ENCODE measurements at places on chromosomes 7 and 10.

- no peak for DNase-seq
Observed at GRCh38 chr7:147809786-147810185, 780.8 kb upstream of the C7orf33 start.

DNA sequence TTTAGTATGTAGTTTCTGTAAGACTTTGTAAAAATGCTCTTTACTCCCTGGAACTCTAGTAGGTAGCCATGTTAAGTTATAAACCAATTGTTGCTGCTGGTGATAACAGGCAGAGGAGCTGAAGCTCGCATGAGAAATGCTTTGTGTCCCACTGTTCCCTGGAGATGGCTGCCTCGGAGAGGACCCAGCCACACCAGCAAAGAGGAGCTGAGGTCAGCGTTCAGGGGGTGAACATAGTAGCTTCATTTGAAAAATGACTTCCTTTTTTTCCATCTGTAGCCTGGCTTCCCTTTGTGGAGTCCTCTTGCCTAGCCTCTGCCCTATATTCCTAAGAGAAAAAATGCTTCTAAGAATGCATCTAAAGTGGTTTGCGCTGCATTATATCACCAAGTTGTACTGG is 20.3 kb downstream of the CELF2 start:
- no peak for DNase-seq

- no peak for DNase-seq
Observed at GRCh38 chr7:80537091-80537490, 25.2 kb upstream of the GNAT3 start.

DNA sequence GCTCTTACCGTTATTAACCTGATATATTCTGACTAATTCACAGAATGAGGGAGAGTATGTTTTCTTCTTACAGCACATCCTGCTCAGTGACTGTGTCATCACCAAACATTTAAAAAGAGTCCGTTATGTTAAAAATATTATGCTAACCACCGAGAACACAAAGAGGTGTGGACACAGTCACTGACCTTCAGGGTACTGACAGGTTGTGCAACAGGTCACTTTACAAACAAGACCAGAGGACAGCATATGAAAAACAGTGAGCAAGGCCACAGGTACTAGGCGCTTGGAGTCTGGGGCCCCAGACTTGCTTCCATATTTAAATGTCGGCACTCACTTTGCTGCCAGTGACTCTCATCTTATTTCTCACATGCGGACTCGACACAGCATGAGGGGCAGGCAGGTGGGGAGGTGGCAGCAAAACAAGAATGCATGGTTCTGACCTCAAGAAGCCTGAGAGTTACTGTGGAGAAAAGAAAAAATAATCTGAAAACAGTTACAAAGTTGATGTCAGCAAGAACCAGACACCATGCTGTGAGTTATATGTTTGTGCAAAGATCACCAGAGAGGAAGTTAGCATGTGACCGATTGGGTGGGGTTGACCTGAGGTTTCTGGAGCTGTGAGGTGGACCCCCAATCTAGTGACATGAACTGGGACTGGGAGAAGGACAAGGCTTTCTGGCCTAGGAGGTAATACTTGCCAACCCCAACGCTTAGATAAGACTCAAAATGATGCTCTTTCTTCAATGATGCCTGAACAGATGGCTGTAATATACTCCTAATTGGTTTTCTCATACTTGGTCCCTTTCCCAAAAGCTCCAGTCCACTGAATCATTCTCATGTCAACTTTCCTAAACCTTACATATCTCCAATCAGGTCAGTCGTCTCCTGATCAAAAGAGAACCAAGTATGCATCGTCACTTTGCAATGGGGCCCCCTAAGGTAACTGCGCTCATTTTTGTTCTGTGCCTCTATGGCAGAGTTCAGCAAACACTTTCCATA is 102.4 kb downstream of the HIPK2 start:
- DNase-seq: no peak

DNA sequence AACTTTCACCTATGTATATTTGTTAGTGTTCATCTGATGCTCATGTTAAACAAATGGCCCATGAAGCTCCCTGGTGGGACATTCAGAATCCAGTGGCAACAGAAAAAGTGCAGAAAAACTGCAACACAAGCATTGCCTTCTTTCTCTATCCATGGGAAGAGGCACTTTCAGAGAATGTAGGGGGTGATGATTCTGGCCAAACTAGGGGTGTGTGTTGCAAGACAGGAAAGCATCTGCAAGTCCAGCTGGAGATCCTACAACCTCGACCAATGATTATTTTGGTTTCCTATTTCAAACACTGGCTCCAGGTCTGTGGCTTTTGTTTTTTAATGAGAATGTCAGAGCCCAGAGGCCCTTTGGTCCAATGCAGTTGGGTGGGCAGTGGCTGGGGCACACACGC is 198.7 kb downstream of the CXCL12 start:
- DNase-seq: no peak
